ENCODE measurements at places on chromosomes 1 and 21.

DNA sequence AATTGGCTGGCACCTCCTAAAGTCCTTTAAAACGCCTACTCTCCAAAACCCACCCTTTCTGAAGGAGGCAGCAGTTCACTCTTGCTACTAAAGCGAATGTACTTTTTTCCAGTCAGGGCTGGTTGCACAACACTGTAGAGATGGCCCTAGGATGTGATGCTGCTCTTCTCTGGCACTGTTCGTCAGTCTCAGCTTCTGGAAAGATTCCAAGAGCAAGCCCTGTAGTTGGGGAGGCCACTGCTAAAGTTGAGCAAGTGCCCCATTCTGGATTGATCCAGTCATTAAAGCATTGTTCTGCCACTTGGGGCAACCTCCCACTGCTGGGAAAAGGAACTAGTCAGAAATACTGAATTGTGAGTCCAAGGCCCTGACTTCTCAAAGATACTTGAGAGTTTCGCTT lies 28.5 kb upstream of the KCNQ4 start:
- DNase-seq = no peak

DNA sequence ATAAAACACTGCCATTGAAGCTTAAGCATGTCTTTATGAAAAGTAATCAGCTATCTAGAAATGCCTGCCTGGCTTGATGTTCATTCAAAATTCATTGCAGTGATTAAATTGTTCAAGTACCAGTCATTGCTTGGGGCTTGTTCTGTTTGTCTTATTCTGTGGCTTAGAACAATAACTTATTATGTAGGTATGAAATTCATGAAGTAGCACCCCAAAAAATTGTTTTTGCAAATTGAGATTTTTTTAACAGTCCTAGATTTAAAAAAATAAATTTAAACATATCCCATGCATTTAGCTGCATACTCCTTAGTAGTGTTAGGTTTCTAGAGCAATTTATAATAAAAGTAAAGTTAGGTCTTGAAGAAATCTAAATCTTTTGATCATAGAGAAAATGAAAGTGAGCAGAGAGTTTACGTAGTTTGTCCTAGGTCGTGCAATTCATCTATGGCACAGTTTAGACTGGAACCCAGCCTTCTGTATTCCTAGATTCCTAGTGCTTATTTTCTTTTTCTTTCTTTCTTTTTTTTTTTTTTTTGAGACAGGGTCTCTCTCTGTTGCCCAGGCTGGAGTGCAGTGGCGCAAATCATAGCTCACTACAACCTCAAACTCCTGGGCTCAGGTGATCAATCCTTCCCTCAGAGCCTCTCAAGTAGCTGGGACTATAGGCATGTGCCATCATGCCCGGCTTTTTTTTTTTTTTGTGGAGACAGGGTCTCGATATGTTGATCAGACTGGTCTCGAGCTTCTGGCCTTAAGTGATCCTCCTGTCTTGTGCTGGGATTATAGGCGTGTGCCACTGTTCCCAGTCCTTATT lies 9.3 kb downstream of the MIER1 start:
- no peak for DNase-seq

DNA sequence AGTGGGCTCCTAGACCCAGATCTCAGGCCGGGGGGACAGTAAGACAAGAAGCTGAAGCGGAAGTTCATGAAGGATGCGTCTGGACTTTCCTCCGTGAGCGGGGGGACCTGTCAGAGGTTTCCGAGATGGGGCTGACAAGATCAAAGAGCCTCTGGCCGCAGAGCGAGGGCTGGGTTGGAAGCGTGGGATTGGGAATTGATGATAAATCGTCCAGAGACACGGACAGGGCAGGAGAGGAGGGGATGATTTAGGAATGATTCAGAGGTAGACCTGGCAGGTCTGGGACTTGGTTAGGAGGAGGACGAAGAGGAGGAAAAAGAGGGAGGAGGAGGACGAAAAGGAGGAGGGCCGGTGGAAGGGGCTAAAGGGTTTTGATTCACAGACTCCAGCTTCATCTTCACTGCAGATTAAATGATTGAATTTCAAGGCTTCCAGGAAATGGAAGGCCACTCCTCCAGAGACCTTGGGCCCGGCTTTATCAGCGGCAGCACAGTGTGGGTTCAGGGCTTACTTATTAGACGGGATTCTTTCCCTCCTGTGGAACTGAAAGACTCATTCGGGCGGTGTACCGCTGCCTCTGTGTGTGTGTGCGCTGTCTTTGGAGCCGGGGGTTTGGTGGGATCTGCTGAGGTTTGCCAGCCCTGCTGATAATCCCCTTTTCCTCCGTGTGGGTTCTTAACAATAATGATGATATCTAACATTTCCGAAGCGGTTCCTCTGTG lies 85.7 kb upstream of the SLC45A1 start:
- DNase-seq = no peak

DNA sequence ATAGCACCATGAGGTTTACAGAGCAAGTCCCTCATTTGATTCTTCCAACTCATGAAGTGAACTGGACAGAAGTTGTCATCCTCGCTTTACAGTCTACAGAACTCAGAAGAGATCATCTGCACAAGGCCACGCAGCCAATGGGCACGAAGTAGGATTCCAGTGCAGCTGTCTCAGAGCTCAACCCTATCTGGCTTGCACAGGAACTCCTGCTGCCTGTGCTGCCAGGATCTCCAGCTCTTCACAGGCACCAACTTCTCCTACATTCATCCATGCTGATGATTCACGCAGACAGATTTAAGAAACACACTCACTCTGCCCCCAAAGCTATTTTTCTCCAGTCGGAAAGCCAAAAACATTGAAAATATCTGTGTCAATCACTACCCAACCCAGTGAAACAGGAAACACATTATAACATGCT lies 157.0 kb downstream of the RERE start:
- DNase-seq = no peak

GRCh38 chr1:238404921-238405320 lies 514.2 kb upstream of the ZP4 start:
- DNase-seq = no peak

DNA sequence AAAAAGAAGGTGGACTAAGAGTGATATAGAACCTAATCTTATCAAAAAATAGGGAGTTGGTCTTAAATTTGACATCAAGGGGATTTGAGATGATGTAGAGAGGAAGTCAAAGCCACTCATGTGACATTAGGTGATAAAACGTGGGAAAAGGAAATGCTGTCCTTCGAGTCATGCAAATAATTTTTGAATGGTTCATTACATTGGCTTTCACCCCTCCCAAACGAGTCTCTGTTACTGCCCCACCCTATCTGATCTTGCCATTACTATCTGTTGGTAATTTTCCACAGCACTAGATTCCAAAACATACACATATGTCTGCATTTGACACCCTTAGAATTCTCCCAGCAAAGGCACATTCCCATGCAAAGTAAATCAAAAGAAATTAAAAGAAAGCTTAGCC lies 531.1 kb upstream of the ADAMTS5 start:
- DNase-seq = no peak
